ENCODE measurements at places on chromosomes 12 and 14.

GRCh38 chr14:43471595-43471994, 1035.5 kb downstream of the FSCB start:
- no peak for DNase-seq

GRCh38 chr14:94305620-94306019, 12.6 kb upstream of the SERPINA10 start:
- no peak for DNase-seq

DNA sequence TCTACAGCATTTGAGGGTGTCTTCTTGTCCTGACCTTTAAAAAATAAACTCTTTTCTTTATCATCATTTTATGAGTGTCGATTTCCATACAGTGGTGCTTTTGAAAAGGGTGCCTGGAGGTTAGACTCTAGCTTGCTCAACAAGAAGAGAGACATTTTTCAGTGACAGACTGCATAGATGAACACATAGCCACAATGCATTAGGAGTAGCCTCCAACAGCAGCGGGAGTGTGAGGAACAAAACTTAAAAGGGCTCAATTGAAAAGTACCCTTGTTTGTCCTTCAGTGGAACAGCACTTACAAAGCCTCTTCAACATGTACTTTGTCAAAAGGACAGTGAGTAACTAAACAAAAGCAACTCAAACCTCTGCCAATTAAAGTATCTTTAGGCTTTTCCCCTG, 119.3 kb downstream of the SOX5 start:
- no peak for DNase-seq

DNA sequence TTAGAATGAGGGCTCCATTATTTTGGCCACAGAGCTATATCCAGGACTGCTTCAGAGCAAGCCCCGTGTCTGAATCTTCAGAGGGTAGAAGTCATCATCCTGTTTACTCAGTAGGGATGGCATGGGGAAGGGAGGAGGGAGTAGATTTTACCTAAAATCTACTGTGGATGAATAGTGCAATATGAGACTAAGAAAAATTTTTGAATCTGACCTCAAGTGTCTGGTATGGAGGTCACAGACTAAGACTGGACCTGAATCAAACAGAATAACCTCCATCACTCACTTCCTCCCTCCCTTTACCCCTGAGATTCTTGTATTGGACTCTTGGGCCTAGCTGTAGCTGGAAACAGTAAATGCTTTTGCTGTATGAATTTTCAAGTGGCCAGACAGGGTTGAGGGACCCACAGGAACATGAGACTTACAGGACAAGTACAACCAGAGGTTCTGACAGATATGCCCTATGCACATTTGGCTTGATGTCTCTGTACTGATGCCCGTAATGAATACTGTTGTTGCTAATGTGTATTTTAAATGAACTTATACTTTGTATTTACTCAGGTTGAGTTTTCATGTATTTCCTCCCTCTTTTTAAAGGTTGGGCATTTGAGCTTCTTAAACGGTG, 78.5 kb downstream of the CCDC91 start:
- DNase-seq = no peak

DNA sequence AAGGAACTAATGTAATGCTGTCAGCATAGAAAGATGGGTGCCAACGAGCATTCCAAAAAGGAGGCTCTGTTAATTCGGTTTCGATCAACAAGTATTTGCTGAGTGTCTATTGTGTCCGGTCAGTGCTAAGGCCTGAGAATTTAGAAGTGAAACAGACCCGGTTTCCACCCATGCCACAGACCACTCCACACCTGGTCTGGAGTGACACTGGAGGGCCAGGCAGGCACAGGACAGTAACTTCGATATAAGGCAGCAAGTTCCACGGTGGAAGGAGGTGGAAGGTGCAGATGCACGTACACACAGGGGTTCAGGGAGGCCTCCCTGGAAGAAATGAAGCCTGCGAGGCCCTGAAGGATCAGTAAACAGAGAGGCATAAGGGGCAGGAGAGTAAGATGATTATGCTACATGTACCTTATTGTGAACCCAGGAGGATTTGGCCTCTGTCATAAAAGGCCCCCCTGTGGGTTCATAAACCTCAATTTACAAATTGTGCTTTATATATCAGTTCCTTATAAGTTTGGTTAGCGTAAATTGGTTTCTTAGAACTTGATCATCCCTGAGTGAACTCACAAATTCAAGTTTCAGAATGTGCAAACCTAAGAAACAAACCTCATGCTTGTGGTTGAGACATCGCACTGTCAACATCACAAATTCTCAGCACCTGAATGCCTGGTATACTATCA, 25.9 kb downstream of the SSH1 start:
- no peak for DNase-seq

GRCh38 chr14:32559590-32559989, 230.5 kb downstream of the AKAP6 start:
- DNase-seq = no peak

- DNase-seq = no peak
Observed at GRCh38 chr14:57189070-57189469, 79.6 kb downstream of the EXOC5 start.

- no peak for DNase-seq
Observed at GRCh38 chr12:70609203-70609602, 28.0 kb downstream of the PTPRB start.

DNA sequence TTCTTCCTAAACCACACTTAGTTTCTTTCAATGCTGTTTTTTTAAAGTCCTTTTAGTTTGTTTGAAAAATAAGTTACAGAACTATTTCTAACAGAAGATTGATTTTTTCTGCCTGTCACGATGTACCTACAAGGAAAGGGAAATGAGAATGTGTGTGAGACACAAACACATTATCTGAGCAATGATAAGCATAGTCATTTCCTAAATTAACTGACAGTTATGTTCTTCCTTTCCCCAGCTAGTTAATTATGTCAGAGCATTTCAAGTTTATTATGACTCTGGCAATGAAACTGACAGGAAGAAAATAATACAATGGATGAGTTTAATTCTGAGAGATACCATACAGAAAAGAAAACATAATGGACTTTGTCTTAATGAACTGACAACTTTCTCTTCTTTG, 21.3 kb upstream of the LDHB start:
- DNase-seq = no peak
